ENCODE measurements at places on chromosomes 12 and 14.

DNA sequence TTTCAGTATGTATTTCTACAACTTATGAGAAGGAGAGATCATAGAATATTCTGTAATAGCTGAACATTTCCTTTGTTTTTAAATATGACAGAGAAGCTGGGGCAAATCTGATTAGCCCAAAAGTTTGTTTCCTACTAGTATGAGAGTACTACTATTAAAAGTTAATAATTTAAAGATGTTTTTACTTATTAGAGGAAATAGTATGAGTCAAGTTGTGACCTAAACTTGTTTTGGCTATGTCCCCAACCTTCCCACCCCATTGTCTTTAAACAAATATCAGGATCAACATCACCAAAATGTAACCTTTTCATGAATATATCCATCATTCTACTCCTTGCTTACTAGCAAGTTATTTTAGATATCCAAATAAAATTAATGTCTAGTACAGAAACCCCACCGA is 10.5 kb downstream of the GNPNAT1 start:
- no peak for DNase-seq

DNA sequence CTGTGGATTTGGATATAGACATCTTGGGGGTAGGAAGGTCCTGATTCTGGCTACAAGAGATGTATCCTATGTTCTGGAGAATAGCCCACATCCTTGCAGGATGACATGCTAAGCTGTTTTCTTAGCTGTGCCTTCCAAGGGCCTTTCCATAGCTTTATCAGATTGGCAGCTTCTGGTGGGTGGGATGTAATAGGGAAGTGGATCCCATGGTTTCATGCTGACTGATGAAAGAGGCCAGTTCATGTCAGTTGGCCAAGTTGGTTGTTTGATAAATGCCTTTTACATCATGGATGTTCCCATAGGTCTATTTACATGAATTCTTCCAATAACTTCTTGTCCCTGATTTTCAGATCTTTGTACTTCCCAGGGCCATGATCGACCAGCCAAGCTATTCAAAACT is 169.1 kb upstream of the RMST start:
- DNase-seq: no peak

- DNase-seq: peak; percentile 82
These were observed 16.5 kb upstream of the KRT78 start for GRCh38 chr12:52865090-52865944.

DNA sequence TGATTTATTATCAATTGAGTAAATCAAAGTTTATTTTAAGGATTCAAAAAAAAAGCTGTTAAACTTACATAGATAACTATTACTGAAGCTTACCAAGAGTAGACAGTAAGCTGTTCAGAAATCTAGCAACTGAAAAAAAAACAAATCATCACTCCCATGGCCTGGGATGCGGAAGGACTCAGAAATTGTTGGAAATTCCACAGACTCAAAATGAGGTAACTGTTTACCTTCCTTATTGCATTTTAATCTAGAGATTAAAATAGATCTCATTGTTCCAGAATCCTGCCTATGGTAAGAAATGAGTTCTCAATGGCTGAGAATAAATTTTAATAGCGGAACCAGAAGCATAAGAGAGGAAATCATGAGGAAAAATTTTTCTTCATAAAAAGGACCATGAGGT is 87.2 kb downstream of the PPM1H start:
- DNase-seq: no peak

GRCh38 chr12:132432126-132432705 is 57.7 kb upstream of the FBRSL1 start:
- DNase-seq: no peak

- DNase-seq: no peak
These were observed 211.5 kb downstream of the PRKD1 start for GRCh38 chr14:29716150-29716549.

DNA sequence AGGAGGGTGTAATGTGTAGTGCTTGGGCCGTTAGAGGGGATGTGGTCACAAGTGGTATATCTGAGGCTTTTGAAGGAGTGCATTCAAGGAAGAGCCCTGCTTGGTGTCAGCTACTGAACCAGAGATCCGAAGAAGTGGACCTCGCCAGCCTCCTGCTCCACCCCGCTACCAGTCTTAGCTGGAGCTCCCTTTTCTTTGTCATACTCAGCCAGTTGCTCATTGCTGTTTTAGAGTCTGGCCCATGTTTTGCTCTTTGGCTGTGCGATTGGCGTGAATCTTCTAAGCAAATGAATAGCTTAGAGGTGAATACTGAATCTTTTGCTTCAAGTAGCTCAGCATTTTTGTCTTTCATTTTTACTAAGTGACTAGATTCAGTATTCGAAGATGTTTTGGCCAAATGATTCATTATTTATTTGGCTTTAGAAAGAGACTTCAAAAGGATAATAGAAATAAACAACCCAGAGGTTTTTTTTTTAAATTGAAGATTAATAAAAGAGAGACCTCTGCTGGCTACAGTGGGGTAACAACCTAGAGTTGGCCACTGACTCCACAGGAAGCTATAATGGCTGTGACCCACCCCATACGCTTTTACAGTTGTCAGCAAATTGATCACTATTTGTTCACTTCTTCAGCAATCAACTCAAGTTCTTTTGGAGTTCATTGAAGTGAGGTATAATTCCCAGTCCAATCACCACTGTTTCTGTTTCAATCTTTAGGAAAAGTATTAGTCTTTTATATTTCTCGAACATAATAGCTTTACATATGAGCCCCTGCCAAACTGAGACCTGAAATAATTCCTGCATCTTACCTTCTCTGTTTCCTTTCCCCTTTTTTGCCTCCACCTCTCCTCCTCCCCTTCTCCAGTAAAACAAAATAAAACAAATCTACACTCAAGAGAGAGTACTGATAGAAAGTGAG is 19.9 kb downstream of the CDKN1B start:
- no peak for DNase-seq

GRCh38 chr12:126858560-126858959 is 1408.4 kb upstream of the TMEM132C start:
- DNase-seq: no peak

DNA sequence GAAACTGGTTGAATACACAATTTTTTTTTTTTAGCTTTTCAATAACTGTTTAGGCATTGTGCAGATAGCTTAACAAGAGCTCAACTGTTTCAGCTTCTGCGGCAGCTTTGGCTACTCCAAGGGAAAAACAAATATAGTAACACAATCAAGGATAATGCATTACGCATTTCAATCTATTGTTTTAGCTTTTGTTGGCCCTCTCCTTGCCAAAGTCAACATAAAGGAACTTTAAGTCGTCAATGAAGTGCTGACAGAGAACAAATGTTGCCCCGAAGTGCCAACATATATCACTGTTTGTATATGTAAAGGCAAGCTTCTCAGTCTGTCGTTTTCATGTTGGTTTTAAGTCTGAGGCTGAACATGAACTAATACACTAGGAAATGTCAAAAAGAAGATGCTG is 1087.4 kb upstream of the FLRT2 start:
- DNase-seq: no peak

DNA sequence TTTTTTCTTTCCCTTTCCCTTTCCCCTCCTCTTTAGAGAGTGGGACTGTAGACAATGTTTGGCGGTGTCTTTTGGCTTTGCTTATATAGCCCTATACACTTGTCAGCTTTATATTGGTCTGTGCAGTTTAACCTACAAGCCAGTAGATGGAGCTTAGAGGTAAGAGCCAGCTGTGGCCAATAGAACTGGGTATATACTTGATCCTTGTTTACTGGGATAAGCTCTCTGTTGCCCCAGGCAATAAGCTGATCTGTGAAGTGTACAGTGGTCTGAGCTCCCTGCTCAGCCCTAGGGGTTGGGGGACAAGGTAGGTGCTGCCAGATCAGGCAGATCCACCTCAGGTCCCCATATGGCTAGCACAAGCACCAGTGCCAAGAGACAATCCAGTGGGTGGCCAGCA is 434.1 kb downstream of the NOVA1 start:
- no peak for DNase-seq

- DNase-seq: no peak
These were observed 82.1 kb downstream of the AVPR1A start for GRCh38 chr12:63068857-63069442.

DNA sequence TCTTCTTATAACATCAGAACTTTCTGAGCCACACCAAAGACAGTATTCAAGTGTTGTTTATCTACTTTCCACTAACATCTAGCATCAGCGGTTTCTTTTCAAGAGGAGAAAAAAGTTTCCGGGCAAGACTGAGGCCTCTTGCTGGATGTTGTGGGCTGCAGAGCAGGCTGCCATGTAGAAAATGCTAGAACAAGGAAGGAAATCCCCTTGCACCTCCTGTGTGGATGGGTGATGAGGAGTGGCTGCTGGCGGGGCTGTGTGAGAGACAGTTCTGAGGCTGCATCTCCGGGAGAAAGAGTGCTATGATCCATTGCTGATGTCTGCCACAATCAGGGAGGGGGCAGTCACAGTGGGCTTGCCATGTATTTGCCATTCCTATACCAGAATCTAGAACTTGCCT is 37.8 kb upstream of the PPP1CC start:
- DNase-seq: peak; percentile 22

DNA sequence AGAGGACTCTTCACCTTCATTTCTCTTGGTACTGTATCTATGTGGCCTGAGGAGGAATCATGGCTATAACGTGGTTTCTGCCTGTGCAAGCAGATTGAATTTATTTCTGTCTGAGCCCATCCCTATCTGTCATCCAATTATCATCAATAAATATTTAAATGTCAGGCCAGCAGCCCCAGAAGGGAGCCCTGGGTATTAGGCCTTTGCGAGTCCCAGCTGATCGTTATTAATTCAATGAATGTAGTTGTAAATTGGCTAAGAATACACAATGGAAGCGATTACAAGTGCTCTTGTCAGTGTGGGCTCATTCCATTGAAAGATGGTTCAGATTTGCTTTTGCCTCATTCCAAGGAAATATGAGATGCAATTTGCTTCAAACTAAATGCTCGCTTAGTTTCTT is 142.0 kb downstream of the KTN1 start:
- no peak for DNase-seq

DNA sequence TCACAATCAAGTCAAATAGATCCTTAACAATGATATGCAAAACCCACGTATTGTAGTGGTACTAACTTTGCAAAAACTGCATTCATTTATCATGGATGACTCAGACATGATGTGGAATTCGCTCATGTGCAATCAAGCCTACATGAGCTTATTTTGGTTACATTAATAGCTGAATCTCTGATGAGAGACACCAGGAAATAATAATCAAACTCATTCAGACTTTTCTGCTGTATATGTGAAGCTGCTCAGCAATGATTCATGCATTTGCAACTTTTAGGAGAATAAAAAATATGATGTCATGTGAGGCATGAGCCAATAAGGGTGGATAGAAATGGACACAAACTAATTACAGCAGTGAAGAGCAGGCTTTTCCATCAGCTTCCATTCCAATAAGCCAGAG is 1075.8 kb upstream of the TMEM132C start:
- no peak for DNase-seq

DNA sequence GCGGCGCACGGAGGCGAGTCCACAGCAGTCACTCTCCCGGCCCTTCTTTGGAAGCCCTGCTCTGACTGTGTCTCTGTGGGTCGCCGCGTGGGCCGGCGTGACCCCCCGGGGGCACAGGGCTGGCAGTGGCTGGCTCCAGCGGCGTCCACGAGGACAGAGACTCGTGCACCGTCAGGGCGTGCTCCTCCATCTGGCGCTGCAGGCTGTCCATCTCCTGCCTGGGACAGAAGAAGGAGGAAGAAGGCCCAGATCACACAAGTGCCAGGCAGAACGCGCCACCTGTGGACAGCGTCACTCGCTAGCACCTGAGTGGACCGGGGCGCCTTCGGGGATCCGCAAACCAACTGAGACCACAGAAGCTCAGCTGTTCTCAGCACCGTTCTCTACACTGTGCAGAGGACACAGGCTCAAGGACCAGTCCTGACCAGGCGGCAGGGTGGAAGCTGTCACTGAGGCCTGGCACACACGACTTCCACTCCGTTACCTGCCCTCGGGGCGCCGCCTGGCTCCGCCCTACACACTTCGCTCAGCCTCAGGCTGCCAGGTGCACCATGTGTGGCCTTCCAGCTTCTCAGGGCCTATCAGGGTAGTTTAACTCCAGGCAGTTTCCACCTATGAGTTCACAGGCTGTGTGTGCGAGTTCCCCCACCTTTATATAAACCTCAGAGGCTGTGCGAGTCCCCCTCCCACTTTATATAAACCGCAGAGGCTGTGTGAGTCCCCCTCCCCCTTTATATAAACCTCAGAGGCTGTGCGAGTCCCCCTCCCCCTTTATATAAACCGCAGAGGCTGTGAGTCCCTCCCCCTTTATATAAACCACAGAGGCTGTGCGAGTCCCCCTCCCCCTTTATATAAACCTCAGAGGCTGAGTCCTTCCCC is 11.7 kb upstream of the ANKLE2 start:
- DNase-seq: no peak

GRCh38 chr12:122984612-122985337 is 4.3 kb downstream of the ARL6IP4 start:
- DNase-seq: no peak

DNA sequence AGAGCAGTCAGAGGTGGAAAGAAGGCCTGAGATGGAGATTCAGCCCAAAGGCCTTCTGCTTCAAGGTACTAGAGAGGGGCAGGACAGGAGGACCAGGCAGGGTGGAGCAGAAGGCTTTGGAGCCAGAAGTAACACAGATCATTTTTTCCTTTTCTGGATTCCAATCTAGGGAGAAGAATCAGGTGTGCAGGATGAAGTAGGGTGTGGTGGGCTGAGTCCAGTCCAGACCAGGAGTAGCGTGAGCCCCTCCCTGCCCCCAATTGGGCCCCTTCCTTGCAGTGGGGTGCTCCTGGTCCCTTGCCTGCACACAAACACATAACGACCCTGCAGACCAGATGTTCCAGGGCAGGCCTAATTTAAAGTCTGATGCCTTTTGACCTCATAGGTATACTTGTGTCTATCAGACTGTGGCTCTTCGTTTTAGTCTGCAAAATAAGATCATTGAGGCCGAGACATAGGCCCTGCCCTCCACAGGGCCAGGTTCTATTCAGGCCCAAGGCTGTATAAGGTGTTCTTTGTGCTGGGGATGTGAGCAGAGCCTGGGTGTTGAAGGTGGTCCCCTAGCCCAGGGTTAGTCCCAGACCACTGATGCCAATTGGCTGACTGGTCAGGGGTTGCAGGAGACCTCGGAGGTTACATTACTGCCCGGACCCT is 1.0 kb upstream of the NYNRIN start:
- no peak for DNase-seq
